Stimulated activated CD8-positive, alpha-beta memory T cell treated with anti-CD3 and anti-CD28 coated beads, Interleukin-2, amount 100 ng/mL, for 1 hour (primary cell): ENCODE measurements at places on chromosomes 1 and 21.

- DNase-seq = no peak
Observed at GRCh38 chr1:115165776-115166175, 76.5 kb upstream of the TSPAN2 start.

DNA sequence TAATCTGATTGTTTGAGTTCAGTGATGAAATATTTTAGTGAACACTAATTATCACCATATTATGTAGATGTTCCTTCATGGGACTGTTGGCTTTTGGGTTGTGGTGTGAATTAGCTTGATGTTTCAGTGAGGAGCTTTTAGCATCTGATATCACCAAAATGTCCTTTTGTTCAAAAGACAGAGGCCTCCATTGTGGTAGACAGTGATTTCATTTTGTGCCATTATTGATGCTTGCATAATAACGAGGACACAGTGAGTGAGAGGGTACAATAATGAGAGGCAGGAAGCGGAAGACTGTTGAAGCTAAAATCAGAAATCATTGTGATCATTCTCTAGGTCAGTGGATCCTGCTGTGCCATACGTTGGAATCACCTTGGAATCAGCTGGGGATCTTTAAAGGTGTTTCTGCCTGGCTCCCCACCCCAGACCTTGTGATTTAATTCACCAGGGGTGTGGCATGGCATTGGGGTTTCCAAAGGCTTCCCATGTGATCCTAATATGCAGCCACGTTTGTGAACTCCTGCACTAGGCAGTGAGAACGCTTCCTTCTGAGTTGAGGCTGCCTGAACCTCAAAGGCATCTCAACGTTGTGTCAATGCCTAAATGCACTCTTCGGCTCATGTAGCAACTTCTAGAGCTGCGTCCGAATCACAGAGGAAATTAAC is 82.1 kb upstream of the KIF1B start:
- no peak for DNase-seq

DNA sequence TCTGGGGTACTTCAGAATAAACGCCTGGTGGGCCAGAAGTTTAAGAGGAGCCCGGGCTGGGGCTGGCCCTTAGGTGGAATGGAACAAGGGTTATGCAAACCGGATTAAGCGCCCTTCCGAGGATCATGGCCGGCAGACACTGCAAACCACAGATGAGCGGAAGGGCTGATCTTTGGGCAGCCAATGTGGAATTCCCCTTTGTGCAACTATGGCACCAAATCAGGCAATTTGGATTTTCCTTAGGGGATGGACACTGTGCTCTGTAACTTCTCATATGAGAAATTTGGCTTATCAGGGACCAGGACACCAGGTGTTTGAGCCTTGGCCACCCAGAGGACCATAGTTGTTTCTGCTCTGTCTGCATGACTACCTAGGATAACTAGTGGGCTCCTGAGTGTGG is 5.7 kb upstream of the IL10 start:
- DNase-seq = no peak

DNA sequence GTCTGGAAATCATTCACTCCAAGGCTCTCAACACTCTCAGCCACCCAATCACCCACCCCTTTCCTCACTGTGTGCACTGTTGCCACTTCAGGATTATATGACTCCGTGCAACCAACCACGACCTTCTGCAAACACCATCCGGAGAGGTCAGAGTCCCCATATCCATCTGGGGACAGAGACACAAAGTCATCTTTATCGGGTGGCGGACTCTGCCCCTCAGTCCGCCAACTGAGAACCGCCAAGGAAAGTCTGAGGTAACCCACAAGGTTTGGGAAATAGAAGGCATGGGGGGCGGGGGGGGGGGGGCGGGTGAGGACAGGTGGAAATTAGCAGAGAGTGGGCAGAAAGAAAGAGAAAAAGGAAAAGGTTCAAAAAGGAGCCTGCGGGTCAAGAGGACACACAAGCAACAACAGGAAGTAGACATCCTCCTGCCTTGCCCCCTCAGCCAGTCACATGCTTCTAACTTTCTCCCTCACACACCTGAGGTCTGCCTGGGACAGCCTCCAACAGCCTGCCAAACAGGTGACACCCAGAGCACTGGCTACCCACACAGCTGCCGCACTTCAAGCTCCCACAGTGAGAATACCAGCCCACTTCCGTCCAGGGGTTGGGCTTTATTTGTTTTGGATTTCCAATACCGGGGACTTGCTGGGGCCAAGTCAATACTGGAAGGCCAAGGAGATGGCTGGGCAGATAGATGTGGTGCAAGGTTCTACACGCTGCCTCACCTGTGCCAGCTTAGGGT is 58.1 kb downstream of the SSBP3 start:
- no peak for DNase-seq

- no peak for DNase-seq
Observed at GRCh38 chr21:38843806-38844503, 38.2 kb downstream of the ETS2 start.
